ENCODE measurements at places on chromosomes 1 and 21.
A peak's percentile ranks its signal among the peaks of the same experiment; 100 is the strongest.

- DNase-seq: no peak
Measured at GRCh38 chr1:173856903-173857302, 10.9 kb downstream of the GAS5 start.

GRCh38 chr1:94504601-94505000, 37.0 kb downstream of the F3 start:
- no peak for DNase-seq

DNA sequence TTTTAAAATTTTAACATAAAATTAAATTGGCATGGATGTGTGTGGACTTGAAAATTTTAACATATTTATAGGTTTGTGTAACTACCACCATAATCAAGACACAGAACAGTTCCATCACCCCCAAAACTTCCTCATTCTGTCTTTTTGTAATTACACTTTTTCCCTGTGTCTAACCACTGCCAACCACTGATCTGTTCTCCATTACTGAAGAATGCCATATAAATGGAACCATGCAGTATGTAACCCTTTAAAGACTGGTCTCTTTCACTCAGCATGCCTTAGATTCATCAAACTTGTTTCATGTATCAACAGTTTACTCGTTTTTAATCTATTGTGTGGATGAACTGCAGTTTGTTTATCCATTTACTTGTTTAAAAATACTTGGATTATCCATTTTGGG, 13.0 kb upstream of the AHCYL1 start:
- DNase-seq: no peak

- no peak for DNase-seq
Measured at GRCh38 chr1:58528518-58528917, 18.0 kb downstream of the OMA1 start.

DNA sequence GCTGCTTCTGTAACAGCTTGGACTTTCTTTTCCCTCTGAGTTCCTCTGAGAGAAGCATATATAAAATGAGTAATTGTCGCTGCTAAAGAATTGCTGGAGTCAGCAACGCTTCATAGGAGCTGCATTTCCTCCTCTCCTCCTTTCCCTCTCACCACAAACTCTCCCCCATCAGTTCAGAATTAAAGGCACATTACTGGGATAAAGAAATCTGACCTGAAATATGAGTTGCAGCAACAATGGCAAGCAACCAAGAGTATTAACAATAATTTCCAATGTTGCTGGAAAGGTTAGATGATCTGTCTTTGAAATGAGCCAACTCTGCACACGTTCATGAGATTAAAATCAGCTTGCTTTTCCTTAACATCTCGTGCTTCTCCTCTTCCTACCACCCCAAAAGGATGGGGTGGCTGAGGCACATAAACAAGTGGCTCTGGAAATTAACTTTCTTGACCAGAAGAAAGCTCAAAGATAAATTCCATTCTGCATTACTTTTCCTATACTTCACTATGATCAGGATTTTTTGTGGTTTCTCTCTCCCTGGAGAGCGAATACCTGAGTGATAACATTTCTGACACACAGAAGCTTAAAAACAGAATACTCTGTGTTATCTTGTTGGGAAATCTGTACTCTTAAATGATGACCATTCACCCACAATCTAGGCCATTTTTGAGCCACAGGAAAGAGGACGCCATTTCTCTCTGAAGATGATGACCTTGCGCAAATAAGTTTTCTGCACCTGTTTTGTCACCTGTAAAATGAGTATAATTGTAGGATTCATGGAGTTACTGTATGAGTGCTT, 90.2 kb downstream of the TGFBR3 start:
- no peak for DNase-seq

DNA sequence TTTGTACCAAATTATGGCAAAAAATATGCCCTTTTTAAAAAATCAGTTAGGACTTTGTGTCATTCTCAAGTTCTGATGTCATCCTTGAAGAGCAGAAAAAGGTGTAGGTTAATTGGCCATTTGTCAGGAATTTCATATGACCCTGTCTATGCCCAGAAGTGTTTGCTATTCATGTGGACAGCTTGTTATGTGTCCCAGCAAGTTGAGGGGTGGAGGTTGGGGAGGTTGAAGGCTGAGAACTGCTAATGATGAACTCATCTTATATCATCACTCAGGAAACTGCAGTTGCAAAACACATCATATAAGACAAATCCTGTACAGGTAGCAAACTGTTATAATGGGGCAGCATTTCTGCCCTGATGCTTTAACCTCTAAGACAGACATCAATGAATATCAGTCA, 106.5 kb downstream of the PHTF1 start:
- no peak for DNase-seq

GRCh38 chr1:210647406-210648333, 319.0 kb downstream of the HHAT start:
- DNase-seq: no peak

- no peak for DNase-seq
Measured at GRCh38 chr1:109250454-109251276, 1.3 kb downstream of the CELSR2 start.

DNA sequence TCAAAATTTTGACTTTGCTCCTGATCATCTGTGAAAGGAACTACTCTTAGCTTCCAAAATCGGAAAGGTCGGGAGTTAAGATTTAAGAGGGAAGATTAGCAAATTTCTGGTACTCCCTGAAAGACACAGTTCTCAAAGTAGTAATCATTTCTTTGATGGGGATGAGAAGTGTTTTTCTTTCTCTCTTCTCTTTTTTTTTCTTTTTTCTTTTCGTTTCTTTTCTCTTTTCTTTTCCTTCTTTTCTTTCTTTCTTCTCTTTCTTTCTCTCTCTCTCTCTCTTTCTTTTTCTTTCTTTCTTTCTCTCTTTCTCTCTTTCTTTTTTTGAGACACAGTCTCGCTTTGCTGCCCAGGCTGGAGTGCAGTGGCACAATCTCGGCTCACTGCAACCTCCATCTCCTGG, 5.1 kb upstream of the RAB29 start:
- no peak for DNase-seq

DNA sequence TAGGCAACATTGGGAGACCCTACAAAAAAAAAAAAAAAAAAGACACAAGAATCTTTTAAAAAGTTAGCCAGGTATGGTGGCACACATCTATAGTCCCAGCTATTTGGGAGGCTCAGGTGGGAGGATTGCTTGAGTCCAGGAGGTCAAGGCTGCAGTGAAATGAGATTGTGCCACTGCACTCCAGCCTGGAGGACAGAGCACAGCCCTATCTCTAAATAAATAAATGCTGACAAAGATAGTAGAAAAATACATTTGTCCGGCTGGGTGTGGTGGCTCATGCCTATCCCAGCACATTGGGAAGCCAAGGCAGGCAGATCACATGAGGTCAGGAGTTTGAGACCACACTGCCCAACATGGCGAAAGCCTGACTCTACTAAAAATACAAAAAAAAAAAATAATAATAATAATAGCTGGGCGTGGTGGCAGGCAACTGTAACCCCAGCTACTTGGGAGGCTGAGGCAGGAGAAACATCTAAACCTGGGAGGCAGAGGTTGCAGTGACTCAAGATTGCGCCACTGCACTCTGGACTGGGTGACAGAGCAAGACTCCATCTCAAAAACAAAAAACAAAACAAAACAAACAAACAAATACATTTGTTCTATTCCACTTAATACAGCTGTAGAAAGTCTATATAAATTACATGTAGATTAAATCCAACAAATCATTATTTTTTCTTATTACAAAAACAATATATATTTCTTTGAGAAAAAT, 48.5 kb downstream of the PHACTR4 start:
- DNase-seq: no peak

- DNase-seq: no peak
Measured at GRCh38 chr1:230940848-230941247, 37.8 kb downstream of the TTC13 start.

GRCh38 chr1:22332424-22332717, 119.3 kb upstream of the ZBTB40 start:
- no peak for DNase-seq

DNA sequence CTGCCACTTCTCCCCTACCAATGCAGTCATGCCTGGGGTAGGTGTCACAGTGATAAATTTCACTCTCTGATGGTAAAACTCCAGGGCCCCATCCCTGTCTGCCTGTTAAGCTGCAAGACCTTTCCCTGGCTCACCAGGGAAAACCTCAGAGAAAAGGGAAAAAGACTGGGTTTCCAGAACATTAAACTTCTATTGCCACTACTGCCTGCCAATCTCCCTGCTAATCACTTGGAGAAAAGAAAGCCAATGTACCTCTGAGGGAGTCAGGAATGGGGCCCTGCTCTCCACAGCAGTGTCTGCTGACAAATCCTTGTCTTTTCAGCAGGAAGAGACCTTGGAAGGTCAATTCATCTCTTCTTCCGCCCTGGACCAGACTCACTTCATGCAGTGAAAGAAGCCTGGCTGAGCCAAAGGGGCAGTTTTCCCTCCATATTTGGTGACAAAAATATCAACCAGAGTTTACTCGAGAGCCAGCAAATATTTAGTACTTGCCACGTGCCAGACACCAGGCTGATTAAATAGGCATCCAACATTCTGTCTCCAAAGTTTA, 49.1 kb upstream of the CTTNBP2NL start:
- DNase-seq: no peak

- DNase-seq: peak; percentile 39
Measured at GRCh38 chr21:38806153-38806941, 618 bp downstream of the ETS2 start.

All from WERI-Rb-1 (cell line).